ENCODE measurements at places on chromosomes 5 and 9. TPM values are rescaled to one million over a fixed set of nuclear protein-coding genes. Genes with fewer than 3 reads are reported as not detected.
A peak's percentile ranks its signal among the peaks of the same experiment; 100 is the strongest.

ANXA2R gene
- 2.7 TPM for total RNA-seq

STARD4 gene
- 16.8 TPM for total RNA-seq

- DNase-seq, result no peak
Measured at GRCh38 chr9:108296056-108296455, 559.7 kb downstream of the ACTL7B start.

GRCh38 chr5:15124871-15125568 lies 253.4 kb upstream of the ANKH start:
- DNase-seq, result no peak

DNA sequence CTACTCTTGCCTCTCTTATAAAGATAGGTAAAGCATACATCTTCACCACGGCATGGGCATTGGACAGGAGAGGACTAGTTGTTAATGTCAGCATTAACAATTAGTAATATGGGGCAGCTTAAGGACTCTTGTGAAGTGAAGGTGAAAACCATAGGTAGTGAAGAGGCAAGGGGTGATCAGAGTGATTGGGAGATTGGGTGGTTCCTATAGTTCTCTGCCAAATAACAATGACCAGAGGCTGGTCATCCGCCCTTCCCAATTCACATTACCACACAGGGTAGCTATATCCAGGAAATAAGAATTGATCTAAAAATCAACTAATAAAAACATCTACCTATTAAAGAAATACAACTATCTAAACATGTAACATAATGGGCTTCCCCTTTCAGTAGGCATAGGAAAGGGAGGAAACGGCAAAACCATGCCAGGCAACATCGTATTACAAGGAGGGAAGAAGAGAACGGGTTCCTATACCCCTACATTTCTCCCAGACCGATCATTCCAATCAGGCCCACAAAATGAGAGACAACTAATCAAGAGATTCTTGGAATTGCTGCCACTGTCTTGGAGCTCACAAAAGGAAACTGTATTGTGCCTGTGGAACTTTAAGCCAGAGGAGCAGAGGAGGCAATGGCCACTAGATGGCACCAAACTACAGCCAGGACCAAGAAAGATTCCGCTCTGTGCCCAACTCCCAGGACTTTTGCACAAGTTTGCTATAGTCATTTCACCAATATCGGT lies 121.6 kb downstream of the FBXL17 start:
- no peak for DNase-seq

GRCh38 chr5:97400537-97400936 lies 217.5 kb upstream of the RIOK2 start:
- DNase-seq, result no peak

DNA sequence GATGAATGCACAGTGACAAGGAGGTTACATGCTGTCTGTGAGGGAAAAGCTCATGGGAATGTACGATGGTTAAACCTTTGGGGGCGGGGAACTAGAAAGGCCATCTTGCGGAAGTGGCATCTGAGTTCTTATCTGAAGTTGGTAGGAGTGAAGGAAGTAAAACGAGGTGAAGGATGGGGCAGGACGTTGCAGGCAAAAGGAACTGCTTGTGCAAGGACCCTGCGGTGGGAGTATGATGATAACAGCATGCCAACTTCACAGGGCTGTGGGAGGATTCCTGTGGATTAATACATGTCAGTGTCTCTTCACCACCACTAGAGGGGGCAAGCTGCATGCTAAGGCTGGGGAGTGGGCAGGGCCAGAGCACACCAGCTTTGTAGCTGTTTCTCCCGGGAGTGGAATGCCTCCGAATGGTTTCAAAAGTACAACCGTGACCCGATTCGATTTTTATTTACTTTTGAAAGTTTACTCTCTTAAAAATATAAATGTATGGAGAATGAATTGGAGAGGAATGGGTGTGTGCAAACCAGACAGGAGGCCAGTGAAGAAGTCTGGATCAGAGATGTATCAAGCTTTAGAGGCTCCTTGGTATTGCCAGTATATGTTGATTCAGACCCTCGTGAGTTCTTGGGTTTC lies 62.5 kb downstream of the CYFIP2 start:
- no peak for DNase-seq

- peak; percentile 77 for DNase-seq
Measured at GRCh38 chr9:122122903-122123632, 30.0 kb upstream of the TTLL11 start.

GRCh38 chr5:57454896-57455295 lies 27.7 kb downstream of the ACTBL2 start:
- no peak for DNase-seq

- peak; percentile 66 for DNase-seq
Measured at GRCh38 chr5:621341-621761, 9.2 kb downstream of the CEP72 start.

- no peak for DNase-seq
Measured at GRCh38 chr9:27429917-27430316, 94.2 kb upstream of the IFNK start.

GRCh38 chr5:6632888-6633468 lies at the start of the genes NSUN2 and SRD5A1:
NSUN2 (minus strand) TSS chr5:6633044; CDS start chr5:6632979, 65 bp downstream.
SRD5A1 (plus strand) TSS chr5:6633440; CDS start chr5:6633577, 137 bp downstream.
- peak; percentile 95 for DNase-seq

All from aorta (tissue), 5 donors.